SK-N-SH treated with all-trans-retinoic acid at 6 μM for 48 hours (cell line): ENCODE measurements at places on chromosomes 13 and 19.

GRCh38 chr13:45063261-45063860 is 56.9 kb upstream of the GTF2F2 start:
- no peak for ATAC-seq

DNA sequence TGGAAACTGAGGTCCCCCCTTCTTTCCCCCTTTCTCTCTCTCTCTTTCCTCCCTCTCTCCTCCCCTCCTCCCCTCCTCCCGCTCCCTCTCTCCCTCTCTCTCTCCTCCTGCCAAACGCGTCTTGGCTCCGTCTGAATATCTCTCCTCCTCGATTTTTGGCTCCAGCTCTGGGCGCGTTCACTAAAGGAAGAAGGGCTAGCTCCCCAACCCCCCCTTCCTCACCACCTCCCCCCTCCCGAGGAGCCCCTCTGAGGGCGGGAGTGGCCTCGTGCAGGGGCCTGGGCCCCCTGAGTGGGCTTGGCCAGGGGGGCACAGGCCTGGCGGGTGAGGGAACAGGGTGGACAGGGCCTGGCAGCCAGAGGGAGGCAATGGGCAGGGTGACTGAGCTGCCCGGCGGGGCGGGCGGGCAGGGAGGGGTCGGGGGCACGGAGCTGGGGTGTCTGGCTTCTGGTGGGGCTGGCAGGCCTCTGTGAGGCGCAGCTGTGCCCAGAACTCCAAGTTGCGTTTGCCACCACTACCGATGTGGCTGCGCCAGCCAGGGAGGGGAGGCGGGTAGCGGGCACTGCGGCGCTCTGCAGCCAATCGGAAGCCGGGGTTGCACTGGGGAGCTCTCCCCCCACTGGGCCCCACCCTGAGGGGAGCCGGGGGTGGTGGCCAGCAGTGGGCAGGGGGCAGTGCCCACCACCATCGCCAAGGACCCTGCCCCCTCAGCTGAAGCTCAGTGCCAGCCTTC is 7.1 kb downstream of the NFIX start:
- no peak for ATAC-seq

- ATAC-seq = peak; percentile 91
Observed at GRCh38 chr19:46975925-46976782, 43.5 kb upstream of the NPAS1 start.

- no peak for ATAC-seq
Observed at GRCh38 chr13:40533072-40533471, 133.4 kb downstream of the FOXO1 start.

- no peak for ATAC-seq
Observed at GRCh38 chr19:1465191-1466016, 13.6 kb downstream of the C19orf25 start.

DNA sequence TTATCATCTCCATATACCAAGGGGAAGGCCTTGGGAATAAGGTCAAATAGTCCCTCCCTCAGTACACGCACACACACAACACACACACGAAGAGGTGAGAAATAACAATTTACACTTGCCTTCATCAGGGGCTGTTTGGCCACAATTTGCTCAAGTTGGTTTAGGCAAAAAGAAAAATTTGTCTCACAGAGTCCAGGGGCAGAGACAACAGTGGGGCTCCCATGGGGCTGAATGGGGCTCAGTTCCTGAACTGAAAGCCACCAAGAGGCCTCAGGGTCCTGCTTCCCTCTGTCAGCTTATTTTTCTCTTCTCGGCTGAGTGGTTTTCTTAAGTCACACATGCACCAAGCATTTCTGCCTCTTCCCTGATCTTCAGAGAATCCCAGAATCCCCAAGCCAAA is 35.5 kb downstream of the PCDH8 start:
- ATAC-seq = no peak

DNA sequence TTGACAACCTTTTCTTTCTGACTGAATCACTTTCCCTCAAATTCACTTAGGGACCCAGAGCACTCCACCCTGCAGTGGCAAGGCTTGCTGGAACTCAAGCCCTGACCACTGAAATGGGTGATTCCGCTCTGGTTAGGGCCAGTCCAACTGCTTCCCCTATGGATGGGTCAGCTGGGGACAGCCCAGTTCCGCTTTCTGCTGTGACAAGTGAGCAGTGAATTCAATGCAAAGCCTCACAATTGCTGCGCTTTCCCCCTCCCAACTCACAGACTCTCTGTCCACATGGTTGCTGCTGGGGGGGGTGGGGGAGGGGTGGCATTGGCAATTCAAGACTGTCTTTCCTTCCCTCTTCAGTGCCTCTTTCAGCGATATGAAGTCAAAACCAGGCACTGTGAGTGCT is 18.7 kb downstream of the CD70 start:
- no peak for ATAC-seq

- no peak for ATAC-seq
Observed at GRCh38 chr13:90577726-90578125, 769.8 kb upstream of the MIR17HG start.

- no peak for ATAC-seq
Observed at GRCh38 chr19:29675650-29676186, 10.5 kb downstream of the PLEKHF1 start.

DNA sequence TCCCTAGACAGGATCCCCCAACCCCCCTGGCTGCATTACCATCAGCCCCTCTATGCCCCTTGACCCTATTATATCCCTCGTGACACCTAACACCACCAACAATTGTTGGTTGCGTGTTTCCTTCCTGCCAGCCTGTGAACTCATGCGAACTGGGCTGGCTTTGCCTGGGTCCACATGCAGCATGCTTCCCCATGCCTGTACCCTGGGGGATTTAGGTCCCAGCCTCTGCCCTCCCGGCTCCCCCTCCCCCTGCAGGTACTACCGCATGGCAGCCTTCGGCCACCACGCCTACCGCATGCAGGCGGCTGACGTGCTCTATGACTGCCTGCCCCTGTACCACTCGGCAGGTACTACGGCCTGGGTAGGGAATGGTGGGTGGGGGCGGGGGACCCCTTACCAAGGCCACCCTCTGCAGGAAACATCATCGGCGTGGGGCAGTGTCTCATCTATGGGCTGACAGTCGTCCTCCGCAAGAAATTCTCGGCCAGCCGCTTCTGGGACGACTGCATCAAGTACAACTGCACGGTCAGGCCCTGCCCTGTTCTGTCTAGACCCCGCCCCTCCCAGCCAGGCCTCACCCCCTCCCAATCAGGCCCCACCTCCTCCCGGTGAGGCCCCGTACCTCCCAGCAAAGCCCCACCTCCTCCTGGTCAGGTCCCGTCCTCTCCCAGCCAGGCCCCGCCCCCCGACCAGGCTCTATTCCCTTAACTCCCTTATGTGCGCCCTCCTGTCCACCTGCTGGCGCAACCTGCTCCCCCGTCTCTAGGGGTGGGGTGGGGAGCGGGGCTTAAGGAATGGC is 18.5 kb downstream of the SLC27A1 start:
- ATAC-seq = peak; percentile 67

GRCh38 chr19:8835446-8835845 is 3.3 kb downstream of the MBD3L1 start:
- no peak for ATAC-seq

DNA sequence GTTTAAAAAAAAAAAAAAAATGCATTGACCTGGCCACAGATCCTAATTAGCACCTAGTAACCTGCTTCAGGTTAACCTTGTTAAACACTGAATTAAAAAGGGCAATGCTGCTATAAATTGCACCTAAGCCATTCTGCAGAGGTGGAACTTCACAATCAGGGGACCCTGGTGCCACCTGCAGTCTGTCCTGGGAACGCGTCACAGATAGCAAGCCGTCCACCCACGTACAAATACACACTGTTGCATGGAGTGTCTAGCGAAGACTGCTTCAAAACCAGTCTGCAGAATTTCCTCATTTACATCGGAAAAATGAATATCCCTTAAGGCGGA is 169.3 kb downstream of the COL4A1 start:
- peak; percentile 87 for ATAC-seq

DNA sequence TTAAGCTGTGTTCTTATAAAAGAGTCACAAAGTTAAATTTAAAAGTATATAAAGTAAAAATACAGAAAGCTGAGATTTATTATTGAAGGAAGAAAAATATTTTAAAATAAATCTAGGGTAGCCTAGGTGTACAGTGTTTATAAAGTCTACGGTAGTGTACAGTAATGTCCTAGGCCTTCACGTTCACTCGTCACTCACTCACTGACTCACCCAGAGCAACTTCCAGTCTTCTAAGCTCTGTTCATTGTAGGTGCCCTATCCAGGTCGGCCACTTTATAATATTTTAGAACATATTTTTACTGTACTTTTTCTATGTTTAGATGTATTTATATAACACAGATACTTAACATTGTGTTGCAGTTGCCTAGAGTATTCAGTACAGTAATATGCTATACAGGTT is 47.4 kb downstream of the NDFIP2 start:
- no peak for ATAC-seq

DNA sequence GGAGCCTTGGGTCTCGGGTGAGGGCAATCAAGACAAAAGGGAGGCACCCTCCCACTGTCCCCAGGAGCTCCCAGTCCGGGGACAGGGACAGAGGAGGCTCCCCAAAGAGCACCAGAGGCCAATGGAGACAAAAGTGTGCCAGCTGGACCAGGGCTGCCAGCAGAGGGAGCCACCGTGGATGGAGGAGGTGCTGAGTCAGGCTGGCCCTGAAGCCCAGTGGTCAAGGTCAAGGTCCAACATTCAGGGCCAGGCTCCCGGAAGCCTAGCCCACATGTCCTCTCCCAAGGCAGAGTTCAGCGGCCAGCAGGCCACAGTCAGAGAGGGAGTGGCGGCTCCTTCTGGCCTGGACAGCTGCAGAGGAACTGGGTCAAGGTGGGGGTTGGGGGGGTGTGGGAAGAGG is 8.4 kb downstream of the COL5A3 start:
- no peak for ATAC-seq

DNA sequence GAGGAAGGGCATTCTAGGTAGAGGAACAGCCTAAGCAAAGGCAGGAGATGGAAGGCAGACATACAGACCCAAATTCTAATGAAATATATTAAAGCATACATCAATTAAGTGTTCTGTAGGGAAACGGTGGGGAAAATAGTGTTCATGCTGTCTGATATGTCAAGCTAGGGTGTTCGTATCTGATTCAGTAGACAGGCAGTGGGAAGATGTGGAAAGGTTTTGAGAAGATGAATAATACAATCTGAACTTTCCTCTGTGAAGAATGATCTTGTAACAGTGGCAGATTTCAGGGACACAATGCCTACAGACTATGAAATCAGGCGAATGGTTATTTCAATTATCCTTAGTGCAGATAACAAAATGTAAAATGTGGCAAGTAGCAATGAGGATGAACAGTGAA is 594.2 kb downstream of the KCTD12 start:
- ATAC-seq = no peak

GRCh38 chr13:24161980-24162525 is 1.5 kb downstream of the SPATA13 start:
- no peak for ATAC-seq

DNA sequence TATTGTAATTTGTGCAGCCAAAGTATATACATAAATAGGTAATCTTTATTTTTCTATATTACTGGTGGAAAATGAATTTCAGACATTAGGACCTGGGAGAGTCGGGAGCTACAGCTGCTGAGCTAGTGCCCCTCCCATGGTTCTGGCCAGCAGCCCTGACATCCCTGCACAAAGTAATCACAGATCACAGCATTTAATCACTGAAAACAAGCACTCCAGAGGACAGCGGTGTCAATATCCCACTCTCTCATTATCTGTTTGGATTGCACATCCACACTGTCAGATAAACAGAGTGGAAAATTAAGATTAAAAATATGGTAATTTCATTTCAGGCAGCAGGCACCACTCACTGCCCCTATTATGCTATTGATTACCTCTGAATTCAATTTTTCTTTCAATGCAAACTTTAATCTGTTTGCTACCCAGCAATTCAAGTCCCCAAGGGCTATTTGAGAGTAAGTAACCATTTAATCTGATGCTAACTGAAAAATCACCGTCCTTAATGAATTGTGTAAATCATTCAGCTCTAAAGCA is 254.1 kb upstream of the SOX21 start:
- ATAC-seq = no peak

DNA sequence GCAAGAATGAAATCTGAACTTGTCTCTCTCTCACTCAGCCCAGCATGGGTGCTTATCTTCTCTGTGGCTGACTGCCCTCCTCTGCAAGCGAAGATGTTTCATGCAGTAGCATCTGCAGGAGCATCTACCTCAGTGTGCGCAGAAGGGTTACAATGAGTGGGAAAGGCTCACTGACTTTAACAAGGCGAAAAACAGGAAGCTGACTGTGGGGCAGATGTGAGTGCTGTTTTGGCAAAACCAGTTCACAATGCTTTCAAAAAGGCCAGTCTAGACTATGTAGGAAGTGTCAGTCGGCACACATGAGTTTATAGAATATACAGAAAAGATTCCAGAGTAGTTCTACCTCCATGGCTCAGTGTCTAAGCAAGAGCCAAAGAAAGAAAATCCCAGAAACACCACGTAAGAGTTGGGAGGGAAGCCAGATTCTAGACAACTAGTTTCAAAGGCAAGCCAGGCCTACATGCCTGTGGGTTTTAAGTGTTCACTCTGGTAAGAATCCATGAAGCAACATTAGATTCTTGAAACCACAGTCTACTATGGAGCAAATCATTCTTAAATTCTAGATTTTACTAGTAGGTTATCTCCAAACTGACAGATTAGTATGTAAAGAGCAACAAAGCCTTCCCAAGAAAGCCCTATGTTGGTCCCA is 124.5 kb downstream of the ABCC4 start:
- no peak for ATAC-seq

DNA sequence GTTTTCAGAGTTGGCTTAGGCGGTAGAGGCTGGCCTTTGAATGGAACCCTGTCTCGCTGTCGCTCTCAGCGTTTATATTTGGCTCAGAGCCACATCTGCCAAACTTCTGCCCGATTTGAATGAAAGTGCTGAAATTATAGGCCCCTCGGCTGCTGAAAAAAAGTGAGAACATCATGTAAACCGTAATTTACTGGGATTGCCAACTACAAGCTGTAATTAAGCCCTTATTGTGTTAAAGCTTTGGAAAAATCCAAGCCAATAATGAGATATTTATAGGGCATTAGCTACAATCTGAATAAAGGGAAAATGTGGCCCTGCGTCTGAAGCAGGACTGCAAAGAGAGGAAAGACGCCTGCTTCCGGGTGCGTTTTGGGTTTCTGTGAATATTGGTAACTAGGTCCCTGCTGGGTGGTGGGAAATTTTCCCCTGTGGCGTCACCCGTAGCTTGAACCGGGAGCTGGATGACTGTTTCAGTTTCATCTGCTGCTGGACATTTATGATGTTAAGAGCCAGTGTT is 9.9 kb downstream of the DNM2 start:
- ATAC-seq = no peak

- ATAC-seq = peak; percentile 71
Observed at GRCh38 chr13:40206241-40207000, 460.0 kb downstream of the FOXO1 start.

DNA sequence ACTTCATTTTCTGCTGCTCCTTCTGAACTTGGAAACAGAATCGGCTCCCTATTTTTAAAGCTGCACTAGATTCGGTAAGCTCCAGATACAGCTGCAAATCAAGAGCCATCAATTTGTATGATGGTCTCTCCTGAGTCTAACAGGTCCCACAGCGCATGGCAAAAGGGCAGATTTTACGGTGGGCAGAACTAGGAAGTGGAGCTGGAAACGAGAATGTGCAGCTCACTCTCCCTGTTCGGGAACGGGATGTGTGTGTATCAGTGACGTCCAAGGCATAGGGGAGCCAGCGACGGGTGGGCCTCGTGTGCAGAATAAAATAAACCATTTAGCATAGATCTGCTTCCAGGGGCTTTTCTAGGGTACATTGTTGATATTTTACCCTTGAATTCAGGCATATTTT is 74.2 kb downstream of the COL4A1 start:
- peak; percentile 48 for ATAC-seq
